Breast epithelium (tissue), 4 donors: ENCODE measurements at places on chromosomes 5 and 9.

DNA sequence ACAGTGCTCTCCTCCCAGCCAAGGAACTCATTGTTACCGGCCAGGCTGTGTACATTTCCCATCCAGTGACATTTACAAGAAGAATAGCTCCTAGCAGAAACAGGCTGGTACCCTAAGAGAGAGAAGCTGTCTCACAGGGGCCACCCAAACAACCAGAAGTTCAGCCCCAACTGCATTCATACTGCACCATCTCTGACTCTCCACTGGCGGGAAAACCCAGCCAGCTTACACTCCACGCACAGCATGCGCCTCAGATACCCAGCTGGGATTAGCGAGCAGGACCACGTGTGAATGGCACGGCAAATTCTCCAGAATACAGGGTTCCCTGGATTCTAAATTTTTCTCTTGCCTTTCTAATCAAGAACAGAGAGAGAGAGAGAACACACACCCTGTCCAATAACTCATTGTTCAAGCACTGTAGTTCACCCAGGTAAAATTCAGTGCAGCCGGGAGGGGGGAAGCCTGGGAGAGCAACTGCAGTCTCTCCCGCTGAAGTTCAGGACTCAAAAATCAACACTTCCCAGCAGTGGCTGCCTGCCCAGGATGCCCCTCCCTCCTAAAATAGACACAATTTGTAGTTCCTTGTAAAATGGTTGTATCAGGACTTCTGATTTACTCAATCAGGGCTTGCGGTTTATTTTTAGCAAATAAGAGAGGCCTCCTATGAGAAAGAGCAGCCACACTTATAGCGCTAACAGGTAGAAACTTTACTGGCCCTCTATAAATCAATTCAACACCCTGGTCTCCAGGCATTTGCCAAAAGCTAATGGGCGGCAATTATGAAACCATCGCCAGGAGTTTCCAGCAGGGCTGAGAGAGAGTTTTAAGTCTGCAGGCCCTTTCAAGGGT is 2.2 kb downstream of the COL23A1 start:
- DNase-seq, result no peak

- DNase-seq, result no peak
These were observed 27.3 kb upstream of the ZSWIM6 start for GRCh38 chr5:61304590-61305381.

DNA sequence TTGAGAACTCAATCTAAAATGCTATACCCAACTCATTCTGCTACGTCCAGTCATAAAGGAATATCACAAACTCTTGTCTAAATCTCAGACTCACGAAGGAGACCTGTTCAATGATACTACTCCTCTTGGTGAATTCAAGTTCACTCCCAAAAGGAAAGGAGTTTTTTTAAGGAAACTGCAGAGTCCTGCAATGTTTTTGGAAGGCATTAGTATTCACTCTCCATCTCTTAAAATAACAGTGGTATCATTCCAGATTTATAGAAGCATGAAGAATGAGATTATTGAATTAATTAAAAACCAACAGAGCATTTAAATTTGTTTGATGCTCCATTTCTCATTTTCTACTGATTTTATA is 73.4 kb downstream of the FOXD1 start:
- DNase-seq, result no peak

DNA sequence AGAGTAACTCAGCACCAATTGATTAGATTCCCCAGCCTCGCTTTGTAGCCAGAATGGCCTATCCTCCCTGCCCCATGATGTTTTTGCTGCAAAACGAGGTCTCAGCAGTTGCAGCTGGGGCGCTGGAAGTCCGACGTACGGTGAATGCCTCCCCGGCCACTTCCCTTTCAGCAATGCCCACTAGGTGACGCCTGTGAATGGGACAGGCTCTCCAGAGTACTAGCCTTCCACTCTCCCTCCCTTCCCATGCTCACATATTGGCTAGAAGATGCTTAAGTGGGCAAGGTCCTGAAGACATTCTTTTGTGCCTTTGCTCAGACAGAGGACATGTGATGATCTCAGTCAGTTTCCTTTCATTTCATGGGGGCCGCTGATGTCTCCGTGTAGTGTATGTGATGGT is 50.8 kb downstream of the DMRT2 start:
- DNase-seq, result no peak

DNA sequence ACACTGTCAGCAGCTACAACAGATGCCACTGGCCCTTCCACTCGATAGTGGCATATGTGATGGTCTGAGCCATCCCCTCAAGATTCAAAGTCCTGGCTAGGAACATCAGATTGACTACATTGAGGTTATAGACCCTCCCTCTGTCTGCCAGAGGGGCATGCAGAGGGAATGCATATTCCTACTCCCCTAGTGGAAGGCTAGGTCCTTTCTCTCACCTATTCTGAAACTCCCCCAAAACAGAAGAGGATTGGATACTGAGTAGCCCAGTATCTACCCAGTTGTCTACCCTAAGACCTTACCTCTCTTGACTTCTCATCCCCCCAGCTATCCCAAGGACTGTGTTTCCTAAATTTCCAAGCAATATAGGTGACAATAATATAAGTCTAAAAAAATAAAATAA is 78.5 kb upstream of the PDE4D start:
- DNase-seq, result no peak

DNA sequence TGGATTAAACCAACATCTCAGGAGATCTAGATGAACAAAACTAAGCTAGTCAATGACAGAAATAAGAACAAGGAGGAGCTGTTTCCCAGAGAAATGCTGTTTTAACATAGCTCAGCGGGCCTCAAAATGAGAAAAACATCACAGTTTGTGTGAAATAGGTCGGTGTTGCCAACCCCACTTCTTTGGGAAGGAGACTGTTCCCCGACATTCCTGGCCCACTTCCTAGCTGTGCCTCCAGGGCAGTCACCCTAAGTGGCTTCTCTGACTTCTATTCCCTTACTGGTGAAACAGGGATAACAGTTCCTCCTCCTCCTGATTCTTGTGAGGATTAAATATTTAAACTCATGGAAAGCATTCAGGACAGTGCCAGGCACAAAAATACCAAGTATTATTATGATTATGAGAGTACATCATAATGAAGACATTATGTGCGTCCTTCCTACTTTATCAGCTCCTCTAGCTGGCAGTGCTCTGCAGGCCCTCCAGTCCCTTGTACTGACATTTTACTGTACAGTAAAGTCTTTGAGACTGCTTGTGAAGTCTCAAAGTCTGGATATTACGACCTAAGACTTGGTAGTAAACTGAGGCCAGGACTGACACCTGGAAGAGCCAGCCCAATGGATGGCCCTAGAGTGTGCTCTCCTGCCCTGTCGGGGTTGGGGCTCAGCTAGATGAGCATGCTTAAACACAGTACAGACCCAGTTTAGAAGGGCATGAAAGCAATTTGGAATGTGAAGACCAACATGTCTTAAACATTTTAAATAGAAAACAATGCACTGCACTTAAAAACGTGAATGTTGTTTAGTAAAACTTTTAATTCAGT is 7.3 kb downstream of the ISCA1 start:
- DNase-seq, result no peak

GRCh38 chr9:134220311-134220710 is 55.9 kb upstream of the RNU6ATAC start:
- no peak for DNase-seq

DNA sequence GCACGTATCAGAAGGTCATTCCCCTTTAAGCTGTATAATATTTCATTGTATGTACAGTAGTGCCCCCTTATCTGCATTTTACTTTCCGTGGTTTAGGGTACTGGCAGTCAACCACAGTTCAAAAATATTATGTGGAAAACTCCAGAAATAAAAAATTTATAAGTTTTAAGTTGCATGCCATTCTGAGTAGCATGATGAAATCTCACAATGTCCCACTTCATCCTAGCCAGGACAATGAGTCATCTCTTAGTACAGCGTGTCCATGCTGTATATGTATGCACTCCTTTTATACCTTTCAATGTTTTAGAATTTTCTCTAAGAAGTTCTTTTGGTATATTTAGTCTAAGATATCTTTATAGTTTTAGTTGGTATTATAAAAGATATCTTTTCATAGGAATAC is 115.0 kb upstream of the HAND1 start:
- DNase-seq, result no peak

GRCh38 chr5:169944922-169945680 is 35.2 kb downstream of the INSYN2B start:
- DNase-seq, result no peak

- no peak for DNase-seq
These were observed 24.0 kb downstream of the ELL2 start for GRCh38 chr5:95937607-95938152.

GRCh38 chr9:35842795-35843194 is 13.8 kb downstream of the TMEM8B start:
- no peak for DNase-seq

DNA sequence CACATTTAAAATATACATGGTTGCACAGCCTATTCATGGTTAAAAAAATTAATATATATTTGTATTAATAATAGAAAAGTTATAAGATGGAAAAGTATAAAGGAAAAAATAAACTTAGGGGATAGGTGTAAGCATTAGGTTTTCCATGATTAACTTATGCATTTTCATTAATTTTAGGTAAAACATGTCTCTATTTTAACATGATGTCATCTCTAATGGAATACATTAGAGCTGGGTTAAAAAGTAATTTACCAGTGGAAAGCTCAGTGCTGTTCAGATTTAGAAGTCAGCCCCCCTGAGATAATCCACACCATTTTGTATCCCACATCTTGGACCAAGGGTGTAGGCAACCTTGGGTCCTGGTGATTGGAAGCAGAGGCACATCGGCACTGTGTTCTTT is 49.7 kb downstream of the SNX24 start:
- no peak for DNase-seq

DNA sequence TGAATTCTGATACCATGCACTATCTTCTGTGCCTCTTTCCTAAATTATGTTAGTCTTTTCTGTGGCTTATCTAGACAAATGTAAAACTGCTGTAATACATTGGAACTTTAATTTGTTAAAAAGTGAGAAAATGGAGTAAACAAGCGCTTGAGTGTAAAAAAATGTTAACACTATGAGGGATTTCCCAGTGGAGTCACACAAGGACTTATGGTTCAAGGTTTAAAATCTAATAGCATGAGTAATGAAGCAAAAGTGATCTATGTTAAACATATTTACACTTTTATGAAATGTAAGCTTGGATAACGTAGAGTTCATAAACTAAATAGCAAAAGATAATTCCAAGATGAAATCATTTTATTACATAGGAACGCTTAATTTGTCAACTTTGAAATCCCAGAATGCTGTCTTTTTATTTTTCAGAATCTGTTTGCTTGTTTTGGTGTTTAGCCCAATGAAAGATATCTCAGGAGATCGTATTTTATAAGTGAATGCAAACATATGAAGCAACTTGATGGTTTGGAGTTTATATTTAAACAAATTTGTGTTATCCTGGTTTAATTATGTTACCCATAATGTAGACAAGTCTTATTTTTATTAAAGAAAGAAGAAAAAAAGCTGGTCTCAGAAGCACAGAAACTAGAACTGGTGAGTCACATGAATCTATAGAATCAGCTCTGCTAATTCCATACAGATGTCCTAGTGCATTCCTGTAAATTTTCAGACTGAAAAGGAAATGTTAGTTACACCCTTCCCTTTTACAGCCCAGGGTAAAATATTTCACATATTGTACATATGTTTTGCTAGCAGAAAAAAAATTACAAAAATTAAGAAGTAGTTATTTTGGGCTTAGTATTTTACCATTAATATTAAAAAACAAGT is 34.2 kb upstream of the FBN2 start:
- no peak for DNase-seq

DNA sequence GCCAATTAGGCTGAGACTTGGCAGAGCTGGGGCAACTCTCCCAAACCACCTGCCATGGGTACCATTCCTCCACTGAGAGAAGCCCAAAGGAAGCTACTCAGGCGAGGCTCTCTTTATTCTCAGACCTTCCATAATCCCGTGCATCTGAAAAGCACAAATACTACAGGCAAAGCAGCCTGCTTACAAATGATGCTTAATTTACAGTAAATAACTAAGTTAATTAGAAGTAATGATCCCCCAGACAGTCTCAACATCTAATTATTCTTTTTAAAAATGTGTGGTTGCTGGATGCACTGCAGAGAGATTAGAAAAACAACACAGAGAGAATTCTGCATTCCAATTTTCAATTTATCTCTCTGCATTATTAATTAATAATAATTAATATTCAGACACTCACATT is 53.1 kb downstream of the AK8 start:
- DNase-seq, result no peak

DNA sequence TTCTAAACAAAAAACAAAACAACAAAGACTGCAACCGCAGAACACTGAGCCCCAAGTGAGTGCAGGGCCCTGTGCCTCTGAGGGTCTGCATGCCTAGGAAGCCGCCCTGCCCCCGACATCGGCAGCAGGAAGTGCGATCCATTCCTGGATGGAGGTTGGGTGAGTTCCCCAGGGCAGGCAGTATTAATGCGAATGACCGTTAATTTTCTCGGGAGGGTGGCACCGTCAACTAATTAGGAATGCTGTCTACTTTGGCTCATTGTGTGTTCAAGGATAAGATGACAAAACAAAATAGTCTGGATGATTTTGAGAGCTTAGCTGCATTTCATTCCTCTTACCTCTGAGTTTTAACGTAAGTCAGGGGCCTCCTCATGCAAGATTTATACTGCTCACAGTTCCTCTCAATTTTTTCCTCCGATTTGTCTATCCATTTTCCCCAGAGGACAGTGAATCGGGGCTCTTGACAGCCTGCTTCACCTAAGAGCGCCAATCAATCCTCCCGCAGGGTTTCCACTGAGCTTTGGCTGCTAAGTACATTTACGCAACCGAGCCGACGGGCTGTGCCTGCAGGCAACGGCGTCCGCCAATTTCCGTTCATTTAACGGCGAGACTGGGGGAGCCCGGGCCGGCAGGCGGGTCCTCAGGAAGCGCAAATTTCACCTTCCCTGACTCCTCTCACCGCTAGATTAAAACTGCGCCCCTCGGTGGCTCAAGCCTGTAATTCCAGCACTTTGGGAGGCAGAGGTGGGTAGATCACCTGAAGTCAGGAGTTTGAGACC is 2.9 kb upstream of the NXNL2 start:
- no peak for DNase-seq

DNA sequence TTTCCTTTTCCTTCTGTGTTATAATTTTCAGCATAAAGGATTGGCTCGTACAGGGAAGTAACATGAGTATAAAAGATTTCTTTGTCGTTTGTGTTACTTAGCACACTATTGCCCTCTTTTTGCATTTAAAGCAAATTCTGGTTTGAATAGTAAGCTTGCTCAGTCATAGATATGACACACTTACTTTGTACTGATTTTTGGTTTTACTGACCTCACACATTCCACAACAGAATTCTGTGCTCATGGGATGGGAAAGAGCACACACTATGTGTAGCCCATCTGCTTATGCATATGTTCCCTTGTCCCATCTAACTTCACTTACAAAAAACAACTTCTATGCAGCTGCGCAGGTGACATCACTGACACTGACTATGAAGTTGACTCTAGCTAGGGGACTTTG is 111.9 kb upstream of the MTAP start:
- DNase-seq, result no peak

DNA sequence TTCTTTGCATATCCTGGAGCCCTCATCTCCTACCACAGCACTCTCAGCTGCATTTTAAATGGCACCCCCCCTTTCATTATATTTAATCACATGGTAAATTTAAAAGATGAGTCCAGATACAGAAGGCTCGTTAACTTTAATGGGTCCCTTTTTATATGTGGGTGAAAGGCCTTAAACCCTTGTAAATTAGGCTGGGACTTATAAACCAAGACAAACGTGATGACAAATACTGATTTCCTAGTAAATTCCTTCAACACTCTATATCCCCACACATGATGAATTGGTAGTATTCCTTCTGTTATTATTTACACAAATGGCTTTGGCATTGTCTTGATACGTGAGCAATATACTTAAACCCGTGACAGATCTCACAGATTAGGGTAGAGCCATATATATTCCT is 210.6 kb downstream of the CAAP1 start:
- no peak for DNase-seq
